ENCODE measurements at places on chromosomes 3 and 15.

GRCh38 chr15:89002281-89002761 lies 85.9 kb upstream of the ABHD2 start:
- DNase-seq: no peak

- no peak for DNase-seq
These were observed 109.5 kb upstream of the PFN2 start for GRCh38 chr3:150080058-150080730.

- no peak for DNase-seq
These were observed 793 bp downstream of the SLC30A4 start for GRCh38 chr15:45521596-45522327.

DNA sequence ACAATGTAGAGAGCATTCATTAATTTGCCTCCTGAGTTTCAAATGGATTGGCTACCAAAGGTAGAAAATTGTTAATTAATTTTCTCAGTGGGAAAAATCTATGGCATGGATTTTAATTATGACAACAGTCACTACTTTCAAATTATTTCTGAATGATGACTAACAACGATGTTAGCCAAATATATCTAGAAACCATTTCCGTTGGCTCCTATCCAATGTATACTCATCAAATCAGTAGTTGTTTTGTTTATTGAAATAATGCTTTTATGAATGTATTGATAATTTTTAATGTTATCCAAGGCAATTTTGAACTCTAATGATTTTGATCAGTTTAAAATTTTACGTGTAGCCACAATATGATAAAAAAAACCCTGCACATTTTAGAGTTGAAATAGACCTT lies 333.4 kb downstream of the NAALADL2 start:
- DNase-seq: no peak

GRCh38 chr3:124435467-124435866 lies 294.8 kb upstream of the UMPS start:
- no peak for DNase-seq

DNA sequence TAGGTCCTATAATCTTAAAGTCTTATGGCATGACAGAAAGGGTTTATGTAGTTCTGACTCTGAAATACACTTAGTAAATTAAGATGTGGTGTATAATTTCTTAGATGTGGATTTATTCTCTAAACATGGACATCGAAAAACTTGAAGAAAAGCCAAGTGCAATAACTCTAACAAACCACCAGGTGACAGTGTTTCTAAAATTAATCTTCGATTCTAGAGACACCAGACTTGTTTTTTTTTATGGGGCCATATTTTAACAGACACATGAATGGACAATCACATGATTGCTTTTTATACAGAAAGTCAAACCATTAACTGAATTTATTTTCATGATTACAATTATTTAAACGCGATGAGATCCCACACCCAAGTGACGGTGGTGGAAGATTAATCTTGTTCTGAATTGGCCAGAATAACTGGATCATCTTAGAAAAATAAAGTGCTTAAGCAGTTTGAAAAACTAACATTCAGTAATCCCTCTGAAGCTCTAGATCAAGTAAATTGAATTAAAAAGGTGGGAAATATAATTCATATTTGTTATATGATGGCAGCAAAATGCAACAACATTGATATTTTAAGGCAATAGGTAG lies 305.1 kb downstream of the LSAMP start:
- no peak for DNase-seq

DNA sequence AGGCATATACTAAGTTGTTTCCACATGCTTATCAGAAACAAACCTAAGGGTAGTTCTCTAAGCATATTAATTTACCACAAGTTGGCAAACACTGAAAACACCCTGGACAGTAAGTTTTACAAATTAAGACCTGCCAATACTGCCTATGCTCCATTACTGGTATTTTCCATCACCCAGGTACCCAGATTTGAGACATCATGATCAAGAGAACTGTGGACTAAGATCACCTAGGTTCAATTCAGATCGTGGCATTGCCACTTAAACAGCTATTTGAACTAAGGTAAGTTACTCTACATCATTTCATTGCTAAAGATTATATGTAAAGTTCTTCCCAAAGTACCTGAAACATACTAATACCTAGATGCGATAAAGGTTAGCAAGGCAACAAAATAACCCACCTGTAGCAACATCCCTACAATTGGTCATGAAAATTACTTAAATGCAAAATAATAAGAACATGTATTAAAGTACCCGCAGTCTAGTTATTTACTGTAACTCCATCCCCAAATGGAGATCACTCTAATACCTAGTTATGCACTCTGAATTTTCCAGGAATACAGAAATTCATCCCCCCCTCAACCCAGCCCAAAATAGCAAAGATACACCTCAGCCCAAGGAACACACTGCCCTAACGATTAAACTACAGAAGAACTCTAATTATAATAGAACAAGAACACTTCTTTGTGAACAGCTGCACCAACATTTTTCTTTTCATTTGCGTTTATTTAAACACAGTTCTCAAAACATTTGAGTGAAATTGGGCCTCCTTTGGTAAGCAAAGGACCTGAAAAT lies 21.6 kb downstream of the TRA2B start:
- no peak for DNase-seq

DNA sequence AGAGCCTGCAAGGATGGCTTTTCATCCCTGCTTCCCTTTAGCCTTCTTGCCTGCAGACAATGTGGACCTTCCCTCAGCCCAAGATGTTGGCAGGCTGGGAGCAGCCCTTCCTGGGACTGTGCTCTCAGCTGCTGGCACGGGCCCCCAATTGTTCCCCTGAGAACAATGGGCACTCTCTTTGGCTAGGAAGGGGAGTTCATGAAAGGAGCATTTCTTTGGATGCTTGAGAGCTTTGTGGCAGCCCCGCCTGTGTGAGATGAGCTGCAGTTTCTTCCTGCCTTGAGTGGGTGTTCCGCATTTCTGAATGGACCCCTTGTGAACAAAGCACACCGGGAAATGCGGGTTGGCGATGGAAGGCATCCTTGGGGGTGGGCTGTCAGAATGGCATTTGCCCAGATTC lies 35.0 kb upstream of the BSN start:
- DNase-seq: peak; percentile 55

GRCh38 chr3:134795746-134796280 lies 753 bp downstream of the EPHB1 start:
- DNase-seq: peak; percentile 37

- DNase-seq: no peak
These were observed 11.9 kb downstream of the ABI3BP start for GRCh38 chr3:100981164-100981911.

DNA sequence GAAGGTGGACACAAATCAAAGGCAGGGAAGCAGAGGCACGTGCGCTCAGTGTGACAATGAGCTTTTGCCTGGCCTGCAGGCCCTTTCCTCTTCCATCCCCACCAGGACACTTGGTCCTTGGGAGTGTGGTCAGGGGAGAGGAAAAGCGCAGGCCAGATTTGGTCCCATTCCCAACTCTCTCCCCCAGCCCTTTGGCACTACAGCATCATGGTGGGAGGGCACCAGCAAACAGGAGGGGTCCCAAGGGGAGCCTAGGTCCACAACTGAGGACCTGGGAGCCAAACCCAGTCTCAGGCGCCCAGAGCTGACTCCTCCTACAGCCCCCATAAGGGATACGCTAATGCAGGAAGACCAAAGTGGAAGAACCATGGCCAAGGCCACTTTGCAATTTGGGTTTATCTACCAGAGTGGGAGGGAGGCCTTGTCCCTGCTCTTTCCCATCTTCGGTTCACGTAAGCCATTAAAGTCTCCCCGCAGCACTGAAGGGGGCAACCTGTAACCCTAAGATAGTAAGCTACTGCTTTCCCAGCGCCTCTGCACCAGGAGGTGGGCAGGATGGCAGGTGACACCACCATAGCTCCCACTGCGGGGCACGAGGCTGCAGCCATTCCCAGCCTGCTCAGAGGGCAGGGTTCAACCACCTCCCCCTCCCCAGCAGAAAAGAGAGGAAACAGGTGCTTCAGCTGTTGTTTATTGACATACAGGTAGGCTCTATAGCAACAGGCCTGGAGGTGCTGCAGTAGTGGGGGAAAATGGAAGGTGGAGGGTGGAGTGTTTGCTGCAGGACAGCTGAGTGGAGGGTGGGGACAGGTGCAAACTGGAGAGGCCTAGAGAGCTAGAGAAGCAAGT lies 993 bp upstream of the GRAMD2A start:
- DNase-seq: no peak

- DNase-seq: no peak
These were observed 13.5 kb upstream of the TIPIN start for GRCh38 chr15:66369773-66370651.

DNA sequence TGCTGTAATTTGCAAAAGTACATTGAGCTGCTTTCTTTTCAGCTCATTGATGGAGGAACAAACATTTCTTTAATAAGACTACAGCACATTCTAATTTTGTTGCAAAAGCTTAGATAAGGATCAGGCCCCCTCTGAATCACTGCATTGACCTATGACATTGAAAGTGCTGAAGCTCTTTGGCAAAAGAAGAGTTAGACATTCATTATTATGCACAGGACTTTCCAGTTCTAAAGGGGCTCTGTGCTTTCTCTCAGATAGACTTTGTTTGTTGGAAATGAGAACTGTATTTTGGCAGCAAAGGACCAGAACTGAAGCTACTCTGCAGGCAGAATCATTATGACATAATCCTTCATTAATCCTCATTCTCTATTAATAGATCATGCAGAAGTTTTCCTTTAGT lies 252.9 kb upstream of the SOX2 start:
- no peak for DNase-seq

DNA sequence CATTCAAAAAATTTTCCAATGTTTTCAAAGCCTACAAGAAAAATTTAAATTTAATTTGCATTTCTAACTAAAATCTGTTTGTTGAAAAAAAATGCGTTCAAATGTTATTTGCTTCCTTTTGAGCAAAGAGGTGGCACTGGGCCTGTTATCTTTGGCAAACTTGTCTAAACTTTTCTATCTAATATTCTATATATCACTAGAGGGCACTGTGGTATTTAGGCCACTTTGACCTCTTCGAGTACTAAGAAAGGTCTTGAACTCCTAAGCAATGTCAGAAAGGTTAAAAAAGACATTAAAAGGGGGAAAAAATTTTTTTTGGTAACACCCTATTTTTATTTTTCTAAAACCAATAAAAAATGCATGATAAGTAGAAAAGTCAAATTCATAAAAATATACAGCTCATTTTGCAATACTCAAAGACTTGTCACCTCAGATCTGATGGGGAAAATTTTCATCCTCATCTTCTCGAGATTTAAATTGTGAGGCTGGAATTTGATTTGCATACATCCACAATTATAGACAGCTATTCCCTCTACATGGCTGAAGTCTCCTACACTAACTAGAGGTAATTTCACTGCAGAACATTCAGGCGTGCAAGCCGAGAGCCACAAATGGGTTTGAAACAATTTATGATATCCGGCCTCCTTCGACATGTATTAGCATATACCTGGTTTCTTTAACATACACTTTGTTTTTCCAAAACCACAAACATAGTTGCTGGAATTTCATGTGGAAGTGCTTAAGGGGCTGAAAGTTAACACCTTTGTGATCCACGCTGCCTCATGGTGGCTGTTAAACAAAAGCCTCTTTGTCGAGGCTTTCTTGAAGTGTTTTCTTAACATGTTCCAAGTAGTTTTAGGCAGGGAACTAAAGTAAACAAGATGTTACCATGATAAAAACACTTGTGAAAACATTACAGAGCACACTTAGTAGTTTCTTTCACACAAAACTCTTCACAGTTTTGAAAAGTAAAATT lies 576.4 kb downstream of the FOXP1 start:
- no peak for DNase-seq

DNA sequence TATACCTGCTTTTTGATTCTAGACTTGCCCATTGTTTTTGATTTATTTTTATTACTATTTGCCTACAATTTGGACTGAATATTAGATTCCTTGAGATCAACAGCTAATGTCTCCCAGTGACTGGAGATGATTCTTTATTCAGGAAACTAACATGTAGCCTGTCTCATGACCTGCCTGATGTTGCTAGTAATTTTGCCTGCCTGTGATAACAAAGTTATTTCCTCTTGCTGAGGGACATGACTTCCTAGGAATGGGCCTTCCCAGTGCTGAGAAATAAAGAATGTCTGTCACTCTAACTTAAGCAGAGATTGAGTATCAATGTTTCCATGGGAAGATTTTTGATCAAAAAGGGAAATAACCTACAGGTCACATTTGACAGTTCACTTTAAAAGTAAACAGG lies 13.4 kb upstream of the NPHP3 start:
- DNase-seq: no peak

DNA sequence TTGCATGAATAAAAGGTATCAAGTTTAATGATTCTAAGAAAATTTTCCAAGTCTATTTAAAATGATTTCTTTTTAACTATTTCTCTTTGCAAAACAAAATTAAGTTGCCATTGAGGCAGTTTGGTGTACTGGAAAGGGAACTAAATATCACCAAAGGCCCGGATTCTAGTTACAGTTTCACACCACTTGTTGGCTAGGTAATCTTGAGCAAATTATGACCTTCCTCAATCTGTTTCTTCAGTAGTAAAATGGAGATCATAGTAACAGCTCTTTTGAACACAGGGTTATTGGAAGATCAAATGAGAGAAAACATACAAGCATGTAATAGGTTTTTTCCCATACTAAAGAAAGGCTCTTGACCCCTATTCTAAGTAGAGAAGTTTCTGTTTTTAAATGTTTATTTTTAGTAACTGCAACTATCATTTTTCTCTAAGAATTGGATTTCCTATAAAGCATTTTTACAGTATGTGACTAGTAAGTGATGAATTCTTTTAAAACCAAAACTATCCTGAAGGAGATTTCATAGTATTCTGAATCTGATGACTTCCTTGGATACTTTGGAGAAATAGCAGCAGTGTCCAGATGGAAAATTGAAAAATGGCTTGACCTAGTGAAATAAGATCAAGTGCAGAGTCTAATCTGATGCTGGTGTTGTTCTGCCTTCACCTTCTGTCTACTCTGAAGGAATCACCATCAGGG lies 15.7 kb downstream of the SCAANT1 start:
- no peak for DNase-seq

GRCh38 chr15:73388256-73388781 lies 19.6 kb upstream of the HCN4 start:
- DNase-seq: no peak

DNA sequence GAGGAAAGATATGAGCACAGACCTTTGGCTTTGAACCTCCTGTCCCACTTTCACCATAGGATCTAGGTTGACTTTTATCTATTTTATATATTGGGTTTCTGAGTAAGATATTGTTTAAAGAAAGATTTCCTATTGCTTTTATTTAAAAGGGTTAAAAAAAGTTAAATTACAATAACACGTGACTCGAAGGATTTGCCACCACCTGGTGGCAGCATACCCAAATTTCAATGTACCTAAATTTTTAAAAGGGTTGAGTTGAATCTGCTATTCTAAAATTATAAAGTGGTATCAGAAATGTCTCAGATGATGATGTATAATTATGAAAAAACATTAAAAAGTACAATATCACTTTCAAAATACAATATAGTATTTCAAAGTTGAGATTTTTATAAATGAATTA lies 368.4 kb downstream of the MECOM start:
- DNase-seq: no peak

DNA sequence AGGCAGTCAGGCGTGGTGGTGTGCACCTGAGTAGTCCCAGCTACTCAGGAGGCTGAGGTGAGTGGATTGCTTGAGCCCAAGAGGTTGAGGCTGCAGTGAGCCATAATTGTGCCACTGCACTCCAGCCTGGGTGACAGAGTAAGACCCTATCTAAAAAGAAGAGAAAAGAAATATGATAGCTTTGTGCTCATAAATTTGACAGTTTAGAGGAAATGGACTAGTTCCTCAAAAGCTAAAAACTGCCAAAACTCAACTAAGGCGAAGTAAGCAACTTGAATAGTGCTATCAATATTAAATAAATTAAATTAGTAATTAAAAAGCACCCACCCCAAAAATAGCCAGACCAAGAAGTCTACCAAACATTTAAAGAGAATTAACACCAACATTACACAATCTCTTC lies 24.5 kb upstream of the SLC15A2 start:
- DNase-seq: no peak

- DNase-seq: no peak
These were observed 51.0 kb downstream of the EDEM1 start for GRCh38 chr3:5238545-5238944.
